ENCODE measurements at places on chromosomes 5 and 9.

DNA sequence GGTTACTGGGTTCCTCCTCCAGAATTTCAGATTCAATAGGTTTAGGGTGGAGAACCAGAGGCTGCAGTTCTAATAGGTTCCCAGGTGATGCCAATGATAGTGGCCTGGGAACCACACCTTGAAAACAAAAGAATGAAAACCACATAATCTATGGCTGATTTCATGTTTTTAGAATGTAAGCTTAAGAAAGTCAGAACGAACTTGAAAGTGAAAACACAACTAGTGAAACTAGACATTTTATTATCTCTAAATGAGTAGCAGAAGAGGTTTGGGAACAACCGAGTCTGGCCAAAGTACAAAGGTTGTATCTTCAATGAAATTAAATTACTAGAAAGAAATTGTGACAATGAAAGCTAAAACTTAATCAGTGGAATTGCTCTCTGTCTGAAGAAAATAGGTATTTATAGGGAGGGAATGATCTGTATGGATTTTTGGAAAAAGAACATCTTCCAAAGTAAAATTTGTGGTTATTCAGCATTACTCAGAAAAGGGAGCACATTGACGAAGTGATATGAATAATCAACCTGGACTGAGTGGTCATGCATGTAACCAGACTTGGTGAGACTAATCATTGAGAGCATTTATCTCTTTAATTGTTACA is 24.9 kb upstream of the CEP120 start:
- DNase-seq: no peak

DNA sequence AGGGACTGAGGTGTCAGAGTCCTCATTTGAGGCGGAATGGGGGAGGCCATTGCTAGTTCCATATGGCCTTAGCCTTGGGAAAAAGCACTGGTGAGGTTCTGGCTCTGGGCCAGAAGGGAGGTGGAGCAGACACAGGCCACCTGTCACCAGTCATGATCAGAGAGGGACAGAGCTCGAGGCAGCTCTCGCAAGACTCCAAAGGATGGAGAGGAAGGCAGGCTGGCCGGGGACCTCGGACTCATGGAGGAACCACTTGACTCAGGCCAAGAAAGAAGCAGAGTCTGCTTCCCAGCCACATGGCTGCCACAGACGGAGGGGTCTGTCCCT is 29.2 kb upstream of the NSMF start:
- no peak for DNase-seq

- no peak for DNase-seq
Observed at GRCh38 chr5:56176155-56176798, 56.9 kb downstream of the ANKRD55 start.

DNA sequence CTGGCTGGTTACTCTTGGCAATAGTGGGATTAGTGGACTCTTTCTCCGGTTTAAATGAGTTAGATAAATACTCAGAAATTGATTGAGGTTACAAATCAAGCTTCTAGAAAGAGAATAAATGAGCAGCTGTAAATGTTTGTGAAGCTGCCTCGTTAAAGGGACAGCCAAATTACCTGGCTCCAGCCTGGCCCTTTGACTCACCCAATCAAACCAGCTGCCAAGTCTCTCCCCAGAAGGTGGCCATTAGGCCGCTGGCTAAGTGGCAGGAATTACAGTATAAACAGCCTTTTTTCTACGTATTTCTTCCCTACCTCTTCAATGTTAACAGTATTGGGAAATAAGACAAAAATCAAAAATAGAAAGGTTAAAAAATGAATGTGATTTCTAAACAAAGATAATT is 46.0 kb upstream of the SRFBP1 start:
- DNase-seq: no peak

DNA sequence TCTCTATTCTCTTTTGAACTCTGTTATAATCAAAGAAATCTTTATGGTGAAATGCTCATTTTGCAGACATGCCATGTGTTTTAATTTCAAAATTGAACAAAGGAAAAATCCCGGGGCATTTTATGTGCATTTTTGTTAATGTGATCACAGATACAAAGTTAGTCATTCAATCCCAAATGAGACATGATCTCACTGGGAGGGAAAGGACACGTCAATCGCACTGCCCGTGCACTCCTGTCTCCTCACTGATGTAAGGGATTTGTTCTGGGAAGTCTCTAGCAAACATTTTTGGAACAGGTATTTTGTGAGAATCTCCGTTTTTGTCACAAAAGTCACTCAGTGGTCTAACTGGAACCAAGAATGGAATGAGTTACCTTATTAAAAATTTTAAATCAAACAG is 97.9 kb upstream of the RANBP6 start:
- DNase-seq: no peak

DNA sequence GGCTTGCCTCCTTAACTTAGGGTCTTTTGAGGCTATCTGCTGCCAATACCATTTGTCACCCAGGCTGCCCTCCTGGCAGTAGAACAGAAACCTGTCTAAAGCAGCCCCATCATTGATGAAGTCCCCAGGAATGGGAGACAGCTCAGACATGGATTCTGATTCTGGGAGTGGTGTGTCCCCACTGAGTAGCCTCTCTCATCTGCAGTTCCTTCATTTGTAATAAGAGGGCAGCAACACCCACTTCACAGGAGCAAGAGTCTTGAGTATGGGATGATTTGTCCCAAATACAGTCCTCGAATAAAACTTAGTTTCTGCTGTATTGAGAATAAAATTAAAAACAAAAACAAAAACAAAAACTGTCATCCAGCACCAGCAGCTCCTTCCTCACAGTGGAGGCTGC is 167.6 kb downstream of the ASTN2 start:
- no peak for DNase-seq

DNA sequence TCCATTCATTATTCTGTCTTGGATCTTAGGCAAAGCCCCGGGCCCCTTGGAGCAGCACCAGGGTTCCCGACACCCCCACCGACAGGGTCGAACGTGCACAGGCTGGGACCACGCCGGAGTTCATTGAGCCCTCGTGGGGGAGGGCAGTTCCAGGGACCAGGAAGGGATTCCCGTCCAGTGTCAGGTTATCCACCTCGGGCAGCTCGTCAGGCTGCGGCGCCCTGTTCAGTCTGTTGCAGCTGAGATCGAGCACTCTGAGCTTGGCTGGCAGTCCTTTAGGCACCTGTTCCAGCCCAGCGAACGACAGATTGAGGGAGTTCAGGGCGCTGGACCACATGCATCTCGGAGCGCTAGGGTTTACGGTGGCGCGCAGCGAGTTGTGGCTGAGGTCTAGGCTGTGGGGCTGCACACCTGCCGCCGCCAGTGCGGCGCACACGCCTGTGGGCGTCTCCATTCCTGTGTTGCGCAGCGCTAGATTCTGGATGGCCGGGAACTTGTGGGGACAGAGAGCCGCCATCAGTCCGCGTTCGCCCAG is 1.1 kb downstream of the CD14 start:
- DNase-seq: peak; percentile 38

- no peak for DNase-seq
Observed at GRCh38 chr5:149172709-149173505, 31.6 kb downstream of the ABLIM3 start.

DNA sequence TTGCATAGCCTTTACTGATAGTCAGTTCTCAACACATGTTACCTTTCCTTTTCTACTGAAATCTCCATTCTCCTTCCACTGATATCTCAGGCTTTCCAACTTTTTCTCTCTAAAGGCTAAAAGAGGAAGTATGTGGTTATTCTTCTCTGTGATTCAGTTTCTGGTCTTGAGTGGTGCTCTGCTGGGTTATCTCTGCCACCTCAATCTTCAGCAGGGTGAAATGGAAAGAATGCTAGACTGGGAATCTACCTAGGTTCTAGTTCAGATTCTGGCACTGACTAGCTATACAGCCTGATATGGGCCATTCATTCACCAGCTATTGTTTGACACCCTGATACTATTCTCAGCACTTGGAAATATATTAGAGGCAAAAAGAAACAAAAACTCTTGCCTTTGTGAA is 124.9 kb upstream of the GRIA1 start:
- DNase-seq: no peak

DNA sequence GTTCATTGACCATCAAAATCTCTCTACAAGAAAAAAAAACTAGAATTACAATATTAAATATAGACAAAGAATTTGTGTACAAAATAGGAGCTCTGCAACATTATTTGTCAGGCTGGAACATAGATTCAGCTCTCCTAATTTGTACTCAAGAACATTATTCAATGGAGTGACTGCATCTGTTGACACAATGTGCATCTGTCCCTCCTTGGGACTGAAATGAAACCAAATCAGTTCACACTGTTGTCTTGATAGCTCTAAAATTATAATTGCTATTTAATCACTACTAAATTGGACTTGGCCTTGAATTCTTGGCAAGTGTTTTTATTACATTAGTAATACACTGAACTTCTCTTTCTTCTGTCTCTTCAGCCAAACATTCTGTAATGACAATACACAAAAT is 47.7 kb downstream of the FTMT start:
- no peak for DNase-seq

DNA sequence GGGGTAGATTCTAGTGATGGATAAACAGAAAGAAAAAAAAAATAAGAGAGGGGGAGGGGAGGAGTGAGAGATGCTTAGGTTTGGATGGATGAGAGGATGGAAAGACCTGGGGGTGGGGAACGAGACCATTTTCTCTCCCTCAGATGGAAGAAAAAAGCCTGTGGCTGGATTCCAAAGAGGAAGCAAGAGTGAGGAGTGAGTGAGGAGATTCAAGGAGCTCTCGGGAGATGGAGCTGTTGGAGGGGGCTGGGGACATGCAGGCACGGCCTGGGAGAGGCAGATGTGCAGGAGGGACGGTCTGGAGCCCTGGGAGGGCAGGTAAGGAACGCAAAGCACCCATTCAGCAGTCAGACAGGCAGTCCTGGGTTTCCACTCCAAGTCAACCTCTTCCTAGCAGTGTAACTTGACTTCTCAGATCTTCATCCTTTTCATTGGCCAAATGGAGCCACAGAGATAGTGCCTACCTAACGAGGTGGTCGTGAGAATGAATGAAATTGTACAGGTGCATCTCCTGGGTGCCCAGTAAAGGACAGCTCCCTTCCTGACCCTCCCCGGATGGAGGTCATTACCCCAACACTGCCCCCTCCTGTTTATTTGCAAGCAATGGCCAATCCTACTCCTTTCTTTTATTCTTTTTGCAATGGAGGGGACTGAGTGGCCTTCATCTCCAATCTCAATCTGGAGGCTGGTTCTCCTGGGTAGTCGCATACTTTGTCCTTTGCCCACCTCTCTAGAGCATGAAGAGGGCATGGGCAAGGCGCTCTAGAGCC is 52.2 kb downstream of the PCDH1 start:
- no peak for DNase-seq

GRCh38 chr9:82991671-82992070 is 71.3 kb downstream of the RASEF start:
- DNase-seq: no peak

DNA sequence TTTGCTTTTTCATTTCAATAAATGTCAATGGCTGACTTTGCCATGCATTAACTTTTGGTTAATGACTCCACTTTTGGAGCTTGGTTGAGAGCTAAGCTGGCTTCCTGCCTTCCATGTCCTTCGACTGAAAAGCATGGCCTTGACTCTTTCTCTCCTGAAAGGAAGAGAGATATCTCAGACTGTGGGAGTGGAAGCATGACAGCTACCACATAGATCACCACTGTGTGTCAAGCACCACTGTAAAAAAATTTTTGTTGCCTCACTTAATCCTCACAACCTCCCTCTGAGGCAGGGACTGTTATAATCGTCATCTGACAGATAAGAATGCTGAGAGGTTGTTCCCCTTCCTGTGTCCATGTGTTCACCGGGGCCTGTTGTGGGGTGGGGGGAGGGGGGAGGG is 184.8 kb downstream of the RORB start:
- no peak for DNase-seq

All from activated CD4-positive, alpha-beta T cell treated with anti-CD3 and anti-CD28 coated beads, Interleukin-2, amount 50 U/mL, for 1 hour (primary cell).